Daoy (cell line): ENCODE measurements at places on chromosomes 1 and 21. TPM values are rescaled to one million over a fixed set of nuclear protein-coding genes. Genes with fewer than 3 reads are reported as not detected.

DNA sequence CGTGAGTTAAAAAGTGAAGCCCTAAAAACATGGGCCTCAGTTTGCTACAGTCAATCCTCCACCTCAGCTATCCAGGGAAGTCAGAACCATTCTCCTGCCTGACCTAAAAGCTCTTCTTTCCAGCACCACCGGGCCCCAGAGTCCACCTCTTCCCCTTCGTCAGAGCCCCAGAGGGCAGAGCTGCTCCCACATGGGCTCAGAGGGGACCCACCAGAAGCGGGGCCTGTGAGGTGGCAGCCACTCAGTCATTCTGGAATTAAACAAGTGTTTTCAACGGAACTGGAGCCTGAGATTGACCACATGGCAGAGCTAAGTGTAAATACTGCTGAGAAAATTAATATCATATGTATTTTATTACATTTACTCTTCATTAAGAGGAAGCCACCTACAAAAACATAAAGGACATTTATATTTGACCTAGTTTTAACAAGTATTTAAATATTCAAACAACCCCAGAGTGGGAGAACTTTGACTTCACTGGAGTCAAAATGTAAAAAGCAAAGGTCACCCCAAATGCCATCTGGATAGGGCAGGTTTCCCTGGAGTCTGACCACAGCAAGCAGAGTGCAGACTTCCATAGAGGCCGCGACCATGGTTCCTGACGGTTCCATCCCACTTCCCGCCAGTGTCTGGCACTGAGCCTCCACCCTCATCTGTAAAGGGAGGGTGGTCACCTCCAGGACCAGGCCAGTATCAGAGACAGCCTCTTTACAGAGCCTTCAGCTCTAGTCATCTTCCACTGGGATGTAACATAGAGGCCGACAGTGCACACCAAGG lies 1.8 kb downstream of the SUMO3 start:
- DNase-seq = no peak

GRCh38 chr1:161238039-161238473 lies at the start of gene NR1I3:
TSS of gene NR1I3 (minus strand) at chr1:161238203. CDS start at chr1:161236565, 1,638 bp downstream.
- no peak for DNase-seq

- DNase-seq = no peak
These were observed 6.5 kb upstream of the MAB21L3 start for GRCh38 chr1:116104667-116105066.

DNA sequence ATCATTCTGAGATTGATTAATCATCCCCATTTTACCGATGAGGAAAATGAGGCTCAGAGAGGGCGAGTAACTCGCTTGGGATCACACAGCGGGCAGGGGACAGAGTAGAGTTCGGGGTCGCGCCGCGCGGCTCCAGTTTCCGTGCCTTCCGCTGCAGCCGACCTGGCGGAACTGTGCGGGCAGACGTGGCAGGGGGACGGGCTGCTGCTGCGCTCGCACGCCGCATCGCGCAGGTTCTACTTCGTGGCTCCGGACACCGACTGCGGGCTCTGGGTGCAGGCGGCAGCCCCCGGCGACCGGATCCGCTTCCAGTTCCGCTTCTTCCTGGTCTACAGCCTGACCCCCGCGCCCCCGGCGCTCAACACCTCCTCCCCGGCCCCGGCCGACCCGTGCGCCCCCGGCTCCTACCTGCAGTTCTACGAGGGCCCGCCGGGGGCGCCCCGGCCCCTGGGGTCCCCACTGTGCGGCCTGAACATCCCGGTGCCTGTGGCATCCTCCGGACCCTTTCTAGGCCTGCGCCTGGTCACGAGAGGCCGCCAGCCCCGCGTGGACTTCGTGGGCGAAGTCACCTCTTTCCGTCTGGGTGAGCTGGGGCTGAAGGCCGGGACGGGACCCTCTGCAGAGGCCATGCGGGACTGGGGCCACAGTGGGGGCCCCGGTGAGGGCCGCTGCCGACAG lies 2.3 kb downstream of the LDLRAD2 start:
- peak; percentile 4 for DNase-seq

The TEX38 gene
- not detected in 2 replicates for total RNA-seq

DNA sequence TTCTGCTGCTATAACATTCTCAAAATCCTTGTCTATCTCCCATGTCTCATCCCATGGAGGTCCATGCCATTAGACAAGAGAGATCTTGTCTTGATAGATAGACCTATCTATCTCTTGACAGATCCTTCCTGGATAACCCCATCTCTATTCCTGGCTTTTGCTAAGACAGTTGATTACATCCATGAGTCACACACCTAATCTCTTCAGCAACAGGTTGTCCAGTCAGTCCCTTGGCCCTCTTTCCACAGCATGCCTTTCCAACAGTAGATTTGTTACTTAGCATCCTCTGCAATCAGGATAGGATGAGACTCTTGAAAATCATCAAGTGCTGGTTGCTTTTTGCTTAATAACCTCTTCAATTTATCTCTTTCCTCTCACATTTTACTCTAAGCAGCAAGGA lies 46.6 kb downstream of the TRMT1L start:
- no peak for DNase-seq

GRCh38 chr1:47388030-47388890 lies 27.8 kb upstream of the FOXE3 start:
- DNase-seq = no peak

DNA sequence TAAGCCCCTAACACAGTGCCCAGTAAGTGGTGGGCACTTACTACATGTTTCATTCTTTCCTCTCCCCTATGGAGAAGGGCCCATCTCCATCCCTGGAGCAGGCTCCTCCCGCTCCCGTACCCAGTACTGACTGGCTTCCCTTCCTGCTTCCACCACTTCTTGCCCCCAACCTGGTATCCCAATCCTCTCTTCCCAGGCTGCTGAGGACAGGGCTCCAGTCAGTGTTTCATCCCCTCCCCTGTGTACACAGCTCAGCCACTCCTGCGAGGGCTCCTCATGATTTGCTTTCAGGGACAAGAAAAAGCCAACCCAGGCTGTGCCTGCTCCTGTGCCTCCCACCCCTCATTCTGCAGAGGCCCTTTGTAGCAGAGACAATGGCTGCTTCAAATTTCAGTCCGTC lies 20.8 kb upstream of the ETV3 start:
- no peak for DNase-seq

GRCh38 chr1:233081735-233082134 lies 131.3 kb downstream of the NTPCR start:
- no peak for DNase-seq

DNA sequence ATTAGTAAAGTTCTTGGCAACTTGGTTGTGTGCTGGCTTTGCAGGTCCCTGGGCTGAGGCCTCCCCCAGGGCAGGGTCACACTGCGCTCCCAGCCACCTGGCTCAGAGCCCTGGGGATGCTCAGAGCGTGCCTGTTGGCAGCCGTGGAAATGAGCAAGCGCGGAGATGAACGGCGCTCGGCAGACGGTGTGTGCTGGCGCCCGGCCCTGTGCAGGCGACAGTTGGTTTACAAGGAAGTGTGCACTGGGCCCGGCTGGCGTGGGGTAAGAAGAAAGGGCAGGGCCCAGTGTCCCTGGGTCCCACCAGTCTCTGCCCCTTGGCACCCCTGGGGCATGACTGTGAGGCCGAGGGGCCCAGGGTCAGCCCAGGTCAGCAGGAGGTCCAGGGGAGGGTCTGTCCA lies 25.7 kb upstream of the PEX10 start:
- no peak for DNase-seq

GRCh38 chr21:45279446-45280177 lies 8.1 kb downstream of the POFUT2 start:
- peak; percentile 0 for DNase-seq

The GJA9 gene
- total RNA-seq = not detected in 2 replicates

The MYOG gene
- total RNA-seq = not detected in 2 replicates

GRCh38 chr1:220900842-220901241 lies 21.6 kb downstream of the HLX start:
- no peak for DNase-seq

DNA sequence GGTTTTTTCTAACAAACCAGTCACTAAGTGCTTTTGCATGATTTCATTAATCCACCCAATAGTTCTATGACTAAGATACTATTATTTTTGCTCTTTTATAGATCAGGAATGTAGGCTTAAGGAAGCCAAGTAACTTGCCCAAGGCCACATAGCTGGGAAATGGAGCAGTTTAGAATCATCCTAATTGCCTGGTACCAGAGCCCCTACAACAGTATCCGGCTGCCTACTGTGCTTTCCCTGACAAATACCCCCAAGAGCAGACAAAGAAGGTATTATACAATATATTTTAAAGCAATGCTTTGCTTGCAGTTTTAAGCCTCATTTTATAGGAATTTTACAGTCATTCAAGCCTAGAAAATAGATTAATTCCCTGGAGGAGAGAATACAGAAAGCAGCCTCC lies 45.5 kb upstream of the RASAL2 start:
- no peak for DNase-seq

DNA sequence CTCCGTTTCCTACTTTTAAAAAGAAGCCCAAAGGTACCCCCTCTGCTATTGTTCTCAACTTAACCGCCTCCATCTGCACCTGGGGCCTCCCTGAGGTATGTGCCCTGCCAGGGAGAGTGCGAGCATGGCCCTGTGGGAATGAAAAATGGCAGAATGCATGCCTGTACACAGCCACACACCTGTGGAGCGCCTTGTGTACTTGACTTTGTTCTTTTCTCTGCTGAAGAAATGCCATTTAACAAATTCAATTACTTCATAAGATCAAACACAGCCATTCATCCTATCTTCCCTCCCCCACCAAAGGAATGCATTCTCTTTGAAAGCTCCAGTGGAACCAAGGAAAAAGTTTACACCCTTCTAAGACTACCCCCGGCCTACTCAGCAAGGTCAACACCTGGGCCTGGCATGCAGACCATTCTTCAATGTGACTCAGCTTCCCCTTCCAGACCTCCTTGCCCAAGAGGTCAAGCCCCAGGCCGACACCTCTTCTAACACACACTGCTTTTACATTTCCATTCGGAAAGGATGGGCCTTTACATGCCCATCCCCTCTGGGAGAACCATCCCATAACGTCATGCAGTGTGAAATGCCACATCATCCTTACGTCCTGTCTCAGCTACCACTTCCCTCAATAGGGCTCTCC lies 123.7 kb downstream of the SMYD2 start:
- peak; percentile 47 for DNase-seq

- peak; percentile 24 for DNase-seq
These were observed 7.2 kb upstream of the BECN2 start for GRCh38 chr1:241950390-241950789.

The UMODL1 gene
- 0.24 and 0.80 TPM in 2 replicates for total RNA-seq

DNA sequence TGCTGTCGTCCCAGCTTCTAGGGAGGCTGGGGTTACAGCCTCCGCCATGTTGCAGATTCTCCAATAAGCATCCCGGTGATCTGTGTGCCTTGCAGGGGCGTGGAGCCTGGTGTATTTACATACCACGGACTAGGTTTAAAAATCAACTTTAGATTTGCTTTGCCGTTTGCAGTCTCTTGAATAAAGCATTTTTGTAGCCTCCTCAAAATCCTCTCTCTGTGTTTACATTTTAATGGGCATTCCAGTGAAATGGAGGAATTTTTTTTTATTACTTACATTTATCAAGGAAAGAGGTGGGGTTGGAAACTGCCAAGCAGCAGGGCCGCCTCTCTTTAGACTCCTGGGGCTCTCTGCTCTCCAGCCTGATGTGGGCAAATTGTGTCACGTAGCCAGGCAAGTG lies 437.5 kb upstream of the VAMP3 start:
- no peak for DNase-seq

The MYBPHL gene
- not detected in 2 replicates for total RNA-seq

DNA sequence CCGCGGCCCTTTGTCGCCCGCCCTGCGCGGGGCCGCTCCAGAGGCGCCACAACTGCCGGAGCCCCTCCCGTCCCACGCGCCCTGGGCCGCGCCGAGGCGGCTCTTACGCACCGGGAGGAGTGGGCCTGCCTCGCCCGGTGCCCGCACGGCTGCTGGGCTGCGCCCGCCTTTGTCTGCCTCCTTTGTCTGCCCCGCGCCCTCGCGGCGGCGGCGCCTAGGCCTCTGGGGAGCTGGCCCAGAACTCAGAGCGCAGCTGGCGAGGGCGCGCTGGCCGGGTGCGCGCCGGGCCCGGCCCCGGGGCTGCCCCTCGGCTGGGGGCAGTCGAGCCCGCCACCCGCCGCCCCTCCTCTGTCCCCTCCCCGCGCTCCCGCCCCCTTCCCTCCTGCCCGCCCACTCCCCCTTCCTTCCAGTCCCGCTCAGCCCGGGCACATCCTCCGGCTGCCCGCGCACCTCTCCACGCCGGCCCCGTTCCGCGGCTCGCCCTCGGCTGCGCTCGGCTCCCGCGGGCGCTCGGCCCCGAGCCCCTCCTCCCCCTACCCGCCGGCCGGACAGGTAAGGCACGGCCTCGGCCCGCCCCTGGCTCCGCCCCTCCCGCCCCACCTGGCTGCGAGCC lies at the start of gene DRAXIN:
Gene DRAXIN (plus strand): TSS at position 409 of the 613 bp plus-strand sequence. CDS start 14,549 bp downstream, outside the sequence.
- DNase-seq = peak; percentile 51

DNA sequence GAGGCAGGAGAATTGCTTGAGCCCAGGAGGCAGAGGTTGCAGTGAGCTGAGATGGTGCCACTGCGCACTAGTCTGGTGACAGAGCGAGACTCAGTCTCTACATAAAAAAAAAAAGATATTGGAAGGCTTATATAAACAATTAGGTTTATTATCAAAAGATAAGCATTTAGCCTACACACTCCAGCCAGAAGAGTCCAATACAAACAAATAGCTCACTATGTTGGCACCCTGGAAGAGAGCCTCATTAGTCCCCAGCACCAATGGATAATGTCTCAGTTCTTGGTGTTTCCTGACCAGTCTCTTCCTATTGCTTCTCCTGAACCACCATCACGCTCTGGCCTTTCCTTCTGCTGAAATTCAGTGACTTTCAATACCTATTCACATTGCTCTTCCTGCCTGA lies 48.6 kb upstream of the ATP1A1 start:
- no peak for DNase-seq

The AGT gene
- not detected in 2 replicates for total RNA-seq

GRCh38 chr1:26785611-26786436 lies 1.9 kb upstream of the PIGV start:
- no peak for DNase-seq

The TCHH gene
- total RNA-seq = 0.29 TPM in 1 of 2 replicates, not detected in the other

DNA sequence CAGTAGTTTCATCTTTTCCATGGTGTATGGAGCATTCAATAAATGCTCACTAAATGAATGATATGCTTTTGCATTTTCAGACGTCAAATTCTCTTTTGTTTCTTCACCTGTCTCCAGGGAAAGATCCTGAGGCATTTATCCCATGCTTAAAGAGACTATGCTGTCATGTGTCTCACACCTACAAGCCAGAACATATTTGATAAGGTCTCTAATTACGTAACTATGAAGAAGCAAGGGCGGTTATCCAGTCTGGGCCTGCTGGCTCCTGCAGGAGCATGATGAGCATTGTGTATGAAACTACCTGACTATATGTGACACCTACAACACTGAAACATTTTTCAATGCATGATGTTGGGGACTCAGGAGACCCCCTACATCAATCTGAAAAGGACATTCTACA lies 51.8 kb downstream of the FBXO42 start:
- DNase-seq = no peak

GRCh38 chr1:74485622-74486021 lies 26.8 kb downstream of the LRRC53 start:
- no peak for DNase-seq

DNA sequence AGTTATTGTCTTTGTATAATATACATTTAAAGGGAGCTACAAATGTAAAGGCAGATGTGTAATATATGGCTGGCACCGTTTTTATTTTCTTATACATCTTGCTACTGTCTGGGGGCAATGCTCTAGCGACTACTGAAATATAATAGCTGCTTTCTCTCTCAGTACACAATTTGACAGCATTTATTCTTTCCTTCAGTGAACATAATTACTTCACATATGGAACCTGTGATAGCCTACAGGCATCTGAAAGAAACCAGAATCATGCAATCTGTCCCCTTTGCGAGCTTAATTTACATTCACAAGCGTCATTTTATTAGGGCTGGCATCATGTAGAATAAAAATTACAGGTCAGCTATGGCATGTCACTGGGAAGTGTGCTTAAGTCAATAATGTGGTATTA lies 557.5 kb upstream of the PTBP2 start:
- no peak for DNase-seq

GRCh38 chr1:183987593-183988318 lies 49.8 kb downstream of the COLGALT2 start:
- no peak for DNase-seq
